ENCODE measurements at places on chromosomes 4 and X. TPM values are rescaled to one million over a fixed set of nuclear protein-coding genes. Genes with fewer than 3 reads are reported as not detected.

GRCh38 chr4:174503079-174503715, 19.1 kb downstream of the HPGD start:
- no peak for DNase-seq

Gene ZMAT1
- total RNA-seq, result 14.9 TPM

Gene FAM241A
- 7.5 TPM for total RNA-seq

DNA sequence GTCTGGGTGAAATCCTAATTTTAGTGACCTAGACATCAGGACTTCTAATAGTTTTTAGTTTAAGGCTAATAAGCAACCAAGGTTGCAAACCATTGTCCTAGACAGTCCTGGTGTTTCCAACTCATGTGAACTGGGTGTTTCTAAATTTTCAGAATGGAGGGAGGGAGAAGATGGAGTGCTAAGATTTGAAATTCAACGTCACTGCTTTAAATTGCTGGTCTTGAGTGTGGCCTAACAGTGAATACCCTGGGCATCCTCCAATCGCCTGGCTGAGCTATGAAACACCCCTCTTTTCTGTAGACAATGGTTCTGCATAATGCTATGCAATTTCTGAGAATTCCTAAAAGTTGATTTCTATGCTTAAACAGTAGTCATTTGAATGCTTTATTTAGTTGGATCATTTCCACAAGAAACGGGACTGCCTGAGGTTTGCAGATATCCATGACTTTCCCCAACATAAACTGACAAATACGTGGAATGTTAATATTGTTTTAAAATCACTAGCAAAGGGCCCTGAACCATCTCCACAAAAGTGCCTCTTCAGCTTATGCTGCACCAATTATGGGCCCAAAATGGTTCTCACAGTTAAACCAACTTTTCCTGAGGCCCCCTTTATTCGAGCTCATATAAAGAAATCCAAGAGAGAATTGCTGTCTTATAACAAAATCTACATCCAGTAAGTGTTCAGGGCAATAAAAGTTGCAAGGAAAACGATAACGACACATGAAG, 1.1 kb downstream of the FBXL5 start:
- DNase-seq, result no peak

Gene GNRHR
- total RNA-seq, result not detected

GRCh38 chr4:76758290-76758882, 139.6 kb downstream of the SOWAHB start:
- DNase-seq, result no peak

- no peak for DNase-seq
These were observed 30.8 kb upstream of the CT47C1 start for GRCh38 chrX:119042040-119042439.

DNA sequence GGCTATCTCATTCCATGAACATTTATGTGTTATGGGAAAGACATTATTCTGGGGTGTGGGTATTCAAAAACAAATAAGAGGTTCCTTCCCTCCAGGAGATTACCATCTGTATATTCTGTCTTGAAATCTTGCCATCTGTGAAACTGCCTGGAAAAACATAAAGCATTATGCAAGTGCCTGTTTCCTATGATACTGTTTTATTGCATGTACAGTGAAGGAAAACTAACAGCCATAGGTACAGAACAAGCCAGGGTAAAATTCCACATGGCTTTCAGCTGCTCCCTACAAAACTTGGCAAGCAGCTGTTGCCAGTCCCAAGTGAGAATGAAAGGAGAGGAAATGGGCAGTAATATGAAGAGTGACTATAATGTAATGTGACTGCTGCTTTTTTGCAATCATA, 136.0 kb downstream of the GUCY2F start:
- no peak for DNase-seq

Gene MMAA
- 3.0 TPM for total RNA-seq

DNA sequence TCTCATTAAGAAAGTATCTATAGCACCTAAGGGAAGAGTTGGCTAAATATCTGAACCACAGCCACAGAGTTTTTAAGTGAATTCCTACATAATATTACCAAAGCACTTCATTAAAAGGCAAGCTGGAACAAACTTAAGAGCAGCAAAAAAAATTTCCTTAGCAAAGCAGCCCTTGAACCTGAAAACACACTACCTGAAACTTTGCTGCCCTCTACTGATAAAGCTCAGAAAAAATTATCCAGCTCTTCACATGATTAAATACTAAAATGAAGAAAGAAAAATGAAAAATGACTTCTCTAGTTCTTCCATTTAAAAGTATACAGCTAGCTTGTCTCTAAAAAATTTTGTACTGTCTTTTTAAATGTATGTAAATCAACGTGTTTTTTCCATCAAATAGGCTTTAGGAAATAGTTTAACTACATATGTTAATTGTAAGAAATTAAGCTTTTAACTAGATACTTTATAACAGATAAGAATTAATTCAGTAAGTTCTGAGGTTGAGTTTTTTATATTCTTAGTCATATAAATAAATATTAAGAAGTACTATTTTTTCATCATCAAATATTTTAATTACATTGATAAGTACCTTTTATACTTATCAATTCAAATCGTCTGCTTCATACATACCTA, 156.1 kb downstream of the STPG2 start:
- no peak for DNase-seq

Gene DBET
- not detected for total RNA-seq

Gene F8A2
- not detected for total RNA-seq

Gene FANCB
- total RNA-seq, result 0.41 TPM

GRCh38 chr4:102114118-102114630, 231.1 kb downstream of the SLC39A8 start:
- no peak for DNase-seq

GRCh38 chrX:48751343-48751742, 10.2 kb upstream of the GLOD5 start:
- DNase-seq, result no peak

DNA sequence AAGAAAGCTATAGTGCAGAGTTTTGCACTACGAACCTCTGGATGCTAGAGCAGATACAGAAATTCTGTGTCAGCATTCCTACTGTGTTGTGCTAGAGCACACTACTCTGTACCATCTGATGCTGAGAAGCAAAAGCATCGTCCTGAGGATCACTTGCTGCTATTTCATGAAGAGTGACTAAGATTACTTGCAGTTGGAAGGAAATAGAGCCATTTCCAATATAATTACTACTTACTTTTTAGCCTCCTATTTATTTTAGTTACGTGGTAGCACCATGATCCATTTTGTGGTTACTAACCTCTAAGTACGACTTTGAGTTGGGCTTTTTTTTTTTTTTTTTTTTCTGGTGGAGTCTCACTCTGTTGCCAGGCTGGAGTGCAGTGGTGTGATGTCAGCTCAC, 226.7 kb downstream of the PALLD start:
- DNase-seq, result no peak

DNA sequence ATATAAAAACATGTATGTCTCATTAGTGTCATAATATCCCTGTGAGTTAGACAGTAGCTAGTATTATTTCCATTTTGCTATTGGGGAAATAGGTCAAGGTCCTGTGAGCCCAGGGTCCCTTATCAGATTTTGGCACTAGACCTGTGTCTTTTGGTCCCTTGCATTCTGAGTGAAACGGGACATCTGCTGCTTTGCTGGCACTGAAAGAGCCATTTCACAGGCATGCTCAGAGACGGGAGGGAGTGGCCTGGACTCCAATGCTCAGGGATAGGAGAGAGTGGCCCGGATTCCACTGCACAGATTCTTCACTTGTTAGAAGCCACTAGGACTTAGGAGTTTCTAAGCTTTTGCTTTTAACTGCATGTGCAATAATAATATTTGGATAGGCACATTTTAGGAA, 177.2 kb downstream of the TSPAN5 start:
- DNase-seq, result no peak

GRCh38 chr4:176834531-176834930, 41.8 kb upstream of the VEGFC start:
- DNase-seq, result no peak

Gene GPM6B
- total RNA-seq, result 23.7 TPM

Gene TGIF2LX
- not detected for total RNA-seq

Gene CSN1S1
- total RNA-seq, result not detected

GRCh38 chr4:33722254-33722653, 2522.1 kb downstream of the ARAP2 start:
- DNase-seq, result no peak

- no peak for DNase-seq
These were observed 613.1 kb downstream of the MID1IP1 start for GRCh38 chrX:39414290-39414854.

Gene SUPT20HL2
- total RNA-seq, result not detected

GRCh38 chr4:181007751-181008150, 1235.5 kb upstream of the TENM3 start:
- DNase-seq, result no peak

Gene KIT
- 17.6 TPM for total RNA-seq

Gene ADH1A
- not detected for total RNA-seq

DNA sequence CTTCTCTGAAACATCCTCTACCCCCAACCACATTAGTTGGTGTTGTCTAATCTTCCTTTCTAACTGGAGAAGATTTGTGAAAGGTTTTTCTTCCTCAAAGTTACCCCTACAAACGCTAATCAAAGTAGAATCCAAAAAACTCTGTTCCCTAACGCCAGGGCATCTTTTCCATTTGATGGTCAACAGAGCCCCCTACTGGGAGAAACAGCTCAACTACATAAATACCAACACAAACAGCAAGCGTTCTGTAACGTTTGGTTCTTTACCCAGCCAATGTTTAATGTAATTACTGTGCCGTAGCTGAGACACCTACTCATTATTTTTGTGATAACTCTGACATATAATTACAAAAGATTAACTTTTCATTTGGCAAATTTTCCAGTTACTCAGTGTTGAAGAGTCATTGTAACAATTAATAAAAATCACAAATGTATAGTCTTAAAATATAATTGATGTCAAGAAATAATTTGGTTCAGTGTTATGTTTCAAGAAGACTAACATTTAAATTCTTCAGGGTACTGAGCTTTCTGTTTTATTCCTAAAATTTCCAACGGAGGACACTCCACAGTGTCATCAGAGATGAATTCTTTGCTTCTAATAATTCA, 94.9 kb upstream of the TBC1D9 start:
- no peak for DNase-seq

DNA sequence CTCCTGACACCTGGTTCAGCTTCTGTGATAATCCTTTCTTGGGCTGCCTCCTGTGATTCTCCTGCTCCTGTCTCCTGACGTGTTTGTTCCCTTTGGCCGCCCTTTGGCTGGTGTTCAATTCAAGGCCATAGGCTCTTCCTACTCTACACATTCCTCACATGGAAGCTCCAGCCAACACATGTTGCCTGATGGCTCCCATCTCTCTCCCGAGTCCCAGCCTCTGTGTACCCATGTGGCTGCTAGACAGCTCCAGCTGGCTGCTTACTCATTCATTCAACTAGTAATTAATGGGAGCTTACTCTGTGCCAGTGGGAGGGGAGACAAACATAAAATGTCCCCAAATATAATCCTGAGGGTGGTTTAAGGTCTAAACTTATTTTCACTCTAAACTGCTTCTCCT, 9.2 kb upstream of the MED28 start:
- no peak for DNase-seq

GRCh38 chrX:148938348-148938747, 437.9 kb downstream of the AFF2 start:
- no peak for DNase-seq

GRCh38 chr4:10056334-10057022, 35.2 kb upstream of the SLC2A9 start:
- no peak for DNase-seq

Gene USP9X
- 87.8 TPM for total RNA-seq

- no peak for DNase-seq
These were observed 110.4 kb upstream of the LDB2 start for GRCh38 chr4:17008834-17009345.

DNA sequence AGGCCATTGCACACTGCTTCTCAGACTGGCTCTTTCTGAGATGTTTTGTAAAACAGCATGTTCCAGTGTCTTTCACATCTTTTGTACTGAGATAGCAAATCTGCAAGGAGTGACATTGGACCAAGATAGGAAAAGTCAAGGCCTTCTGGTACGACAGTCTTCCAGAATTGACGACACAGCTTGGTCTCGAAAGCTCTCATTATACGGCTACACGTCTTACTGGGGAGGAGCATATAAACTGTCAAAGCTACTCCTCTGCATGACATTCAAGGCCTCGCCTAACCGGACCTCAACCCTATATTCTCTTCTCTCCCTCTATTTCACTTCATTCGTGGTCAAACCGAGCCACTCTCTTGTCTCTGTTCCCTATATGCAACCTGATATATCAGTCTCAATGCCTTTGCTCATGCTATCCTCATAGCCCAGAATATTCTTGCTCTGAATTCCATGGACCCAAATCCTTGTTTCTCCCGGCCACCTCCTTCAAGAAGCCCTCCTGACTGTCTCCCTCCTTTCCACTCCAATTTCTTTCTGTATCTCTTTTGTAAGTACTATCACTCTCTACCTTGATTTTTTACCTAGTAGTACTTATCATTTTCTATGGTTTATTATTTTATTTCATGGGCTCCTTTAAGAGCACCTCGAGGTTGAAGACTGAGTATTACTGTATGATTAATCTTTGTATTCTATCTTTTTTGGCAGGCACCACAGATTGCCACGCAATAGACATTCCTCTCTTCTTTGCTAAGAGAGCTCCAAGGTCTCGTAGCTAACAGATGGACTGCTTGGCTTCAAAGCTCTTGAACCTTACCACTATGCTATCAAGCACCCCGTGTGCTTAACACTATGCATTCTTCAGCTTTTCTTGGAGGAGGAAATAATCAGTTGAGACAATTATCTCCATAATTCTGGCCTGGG, 35.1 kb downstream of the RBM47 start:
- DNase-seq, result no peak

- DNase-seq, result no peak
These were observed 51.1 kb upstream of the SLC10A4 start for GRCh38 chr4:48432017-48432416.

DNA sequence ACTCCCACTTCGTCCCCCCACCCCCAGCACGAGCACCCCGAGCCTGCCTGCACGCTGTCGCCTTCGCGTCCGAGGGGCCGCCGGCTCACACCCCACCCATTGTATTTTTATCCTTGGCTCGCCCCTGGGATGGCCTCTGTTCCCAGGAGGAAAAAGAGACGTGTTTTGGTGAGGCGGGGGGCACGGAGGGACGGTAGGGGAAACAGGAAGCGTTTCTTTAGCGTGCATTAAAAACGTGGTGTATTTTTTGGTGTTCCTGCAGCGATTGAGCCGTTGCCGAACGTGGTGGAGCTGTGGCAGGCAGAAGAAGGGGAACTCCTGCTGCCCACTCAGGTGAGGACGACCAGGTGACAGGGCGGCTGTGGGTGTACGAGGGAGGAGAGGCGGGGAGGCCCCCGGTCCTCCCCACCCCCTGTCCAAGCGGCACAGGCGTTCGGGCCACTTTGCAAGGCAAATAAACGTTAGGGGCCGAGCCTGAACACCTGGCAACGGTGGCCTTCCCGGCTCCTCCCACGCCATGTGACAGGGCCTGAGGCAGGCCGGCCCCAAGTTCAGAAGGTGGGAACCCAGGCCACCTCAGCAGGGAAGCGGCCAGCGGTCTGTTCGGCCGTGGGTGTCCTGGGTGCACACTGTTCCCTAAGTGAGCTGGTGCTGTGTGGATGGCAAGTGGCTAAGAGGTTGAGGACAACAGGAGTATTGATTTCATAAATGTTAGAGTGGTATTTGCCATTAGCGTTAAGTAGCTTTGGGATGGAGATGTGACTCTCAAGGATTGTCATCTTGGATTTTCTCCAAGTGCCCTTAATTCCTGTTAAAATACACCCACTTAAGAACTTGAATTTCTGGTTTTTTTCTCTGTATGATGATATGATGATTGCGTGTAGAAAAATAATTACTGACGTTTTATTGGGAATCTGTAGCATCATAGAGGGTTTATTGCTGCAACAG, 1.1 kb downstream of the TMEM131L start:
- DNase-seq, result no peak

Gene GLRA3
- total RNA-seq, result not detected
